MM.1S (cell line): ENCODE measurements at places on chromosomes 2 and 18.

GRCh38 chr2:173511357-173511756 lies 156.7 kb downstream of the CDCA7 start:
- no peak for DNase-seq

DNA sequence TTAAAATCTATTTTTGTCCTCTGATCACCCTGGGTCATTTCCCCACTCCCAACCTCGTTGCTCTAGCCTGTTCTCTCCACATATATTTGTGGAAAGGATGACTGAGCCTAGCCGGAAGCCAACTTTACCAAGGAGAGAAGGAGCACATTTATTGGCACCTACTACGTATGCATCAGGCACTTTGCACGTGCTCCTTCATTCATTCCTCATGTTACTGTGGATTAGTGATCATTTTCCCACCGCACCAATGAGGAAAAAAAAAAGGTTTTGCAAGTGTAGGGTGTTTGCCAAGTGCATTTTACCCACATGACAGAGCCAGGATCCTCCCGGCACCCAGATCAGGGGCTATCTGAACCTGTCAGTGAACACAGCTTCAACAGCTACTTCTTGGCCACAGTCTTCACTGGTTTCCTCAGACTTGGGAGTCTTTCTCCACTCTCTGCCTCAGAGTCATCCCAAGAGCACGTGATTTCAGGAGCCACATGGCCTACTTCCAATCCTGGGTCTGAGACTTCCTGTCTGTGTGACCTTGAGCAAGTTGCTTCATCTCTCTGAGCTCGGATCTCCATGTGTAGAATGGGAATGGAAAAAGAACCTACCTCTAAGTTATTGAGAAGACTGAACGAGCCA lies 1.9 kb upstream of the C1QL2 start:
- no peak for DNase-seq

DNA sequence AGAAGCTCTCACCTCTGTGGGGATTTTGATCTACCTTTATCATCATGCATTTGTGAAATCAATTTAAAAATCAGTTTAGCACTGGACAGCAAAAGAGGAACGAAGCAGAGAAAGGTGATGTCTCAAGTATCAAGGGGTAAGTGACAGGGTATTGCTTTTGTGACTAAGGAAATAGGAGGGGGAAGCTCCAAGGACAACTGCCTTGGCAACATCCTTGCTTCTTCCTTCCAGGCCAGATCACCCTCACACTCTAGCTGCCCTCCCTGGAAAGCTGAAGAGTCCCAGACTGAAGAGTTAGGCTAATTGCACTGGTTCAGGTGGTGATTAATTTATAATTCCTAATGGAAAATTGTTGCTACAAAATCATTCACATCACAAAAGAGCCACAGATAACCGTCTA lies 859.1 kb upstream of the ACVR2A start:
- no peak for DNase-seq

DNA sequence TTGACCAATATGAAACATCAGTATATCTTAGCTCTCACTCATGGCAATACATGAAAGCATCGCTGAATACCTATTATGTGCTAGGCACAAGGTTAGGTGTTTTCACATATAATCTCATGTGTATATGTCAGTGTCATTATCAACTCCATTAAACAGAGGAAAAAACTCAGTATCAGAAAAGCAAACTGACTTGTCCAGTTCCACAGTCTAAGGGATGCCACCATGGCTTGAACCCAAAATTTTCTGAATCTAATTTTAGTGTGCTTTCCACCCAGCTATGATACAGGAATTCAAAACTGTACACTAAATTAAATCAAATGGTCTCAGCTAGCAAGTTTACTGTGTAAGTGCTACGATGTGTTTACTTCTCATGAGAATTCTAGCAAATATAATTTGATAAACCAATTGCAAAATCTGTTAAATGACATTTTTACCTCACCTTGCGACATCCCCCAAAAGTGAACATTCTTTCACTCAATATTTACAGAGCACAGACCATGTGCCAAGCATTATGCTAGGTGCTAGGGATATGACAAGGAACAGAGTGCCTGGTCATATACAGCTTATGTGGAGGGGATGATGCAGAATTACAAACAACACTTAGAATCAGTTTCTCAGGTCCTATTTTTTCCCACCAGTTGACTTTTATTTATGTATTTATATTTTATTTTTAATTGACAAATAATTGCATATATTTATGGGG lies 211.6 kb downstream of the PID1 start:
- no peak for DNase-seq

- no peak for DNase-seq
These were observed 116.6 kb upstream of the NOSTRIN start for GRCh38 chr2:168685600-168686451.

DNA sequence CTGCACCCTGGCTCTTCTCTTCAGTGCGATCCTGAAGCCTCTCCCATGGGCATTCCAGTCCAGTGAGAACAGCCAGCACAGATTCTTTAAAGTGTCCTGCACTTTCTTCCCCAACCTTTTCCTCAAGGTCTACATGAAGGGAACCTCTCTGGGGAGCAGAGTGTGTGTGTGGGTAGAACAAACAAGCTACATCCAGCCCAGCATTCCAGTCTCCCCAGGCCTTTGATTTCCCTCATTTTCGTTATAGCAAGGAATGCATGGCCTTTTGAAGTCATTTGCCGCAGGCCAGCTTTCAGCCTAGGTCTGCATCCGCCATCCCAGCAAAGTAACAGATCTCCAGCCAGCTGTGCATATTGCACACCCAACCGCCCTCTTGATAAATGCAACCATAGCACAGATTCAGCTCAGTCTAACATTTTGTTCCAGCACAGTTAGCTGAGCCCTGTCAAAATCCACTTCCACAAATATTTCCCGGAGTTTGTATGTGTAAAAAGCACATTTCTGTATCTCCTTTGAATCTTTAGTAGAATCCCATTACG lies 44.6 kb downstream of the CD8B2 start:
- DNase-seq = no peak

GRCh38 chr2:120765678-120766469 lies 30.2 kb downstream of the GLI2 start:
- DNase-seq = no peak

GRCh38 chr2:149733936-149734685 lies 146.5 kb upstream of the MMADHC start:
- no peak for DNase-seq

DNA sequence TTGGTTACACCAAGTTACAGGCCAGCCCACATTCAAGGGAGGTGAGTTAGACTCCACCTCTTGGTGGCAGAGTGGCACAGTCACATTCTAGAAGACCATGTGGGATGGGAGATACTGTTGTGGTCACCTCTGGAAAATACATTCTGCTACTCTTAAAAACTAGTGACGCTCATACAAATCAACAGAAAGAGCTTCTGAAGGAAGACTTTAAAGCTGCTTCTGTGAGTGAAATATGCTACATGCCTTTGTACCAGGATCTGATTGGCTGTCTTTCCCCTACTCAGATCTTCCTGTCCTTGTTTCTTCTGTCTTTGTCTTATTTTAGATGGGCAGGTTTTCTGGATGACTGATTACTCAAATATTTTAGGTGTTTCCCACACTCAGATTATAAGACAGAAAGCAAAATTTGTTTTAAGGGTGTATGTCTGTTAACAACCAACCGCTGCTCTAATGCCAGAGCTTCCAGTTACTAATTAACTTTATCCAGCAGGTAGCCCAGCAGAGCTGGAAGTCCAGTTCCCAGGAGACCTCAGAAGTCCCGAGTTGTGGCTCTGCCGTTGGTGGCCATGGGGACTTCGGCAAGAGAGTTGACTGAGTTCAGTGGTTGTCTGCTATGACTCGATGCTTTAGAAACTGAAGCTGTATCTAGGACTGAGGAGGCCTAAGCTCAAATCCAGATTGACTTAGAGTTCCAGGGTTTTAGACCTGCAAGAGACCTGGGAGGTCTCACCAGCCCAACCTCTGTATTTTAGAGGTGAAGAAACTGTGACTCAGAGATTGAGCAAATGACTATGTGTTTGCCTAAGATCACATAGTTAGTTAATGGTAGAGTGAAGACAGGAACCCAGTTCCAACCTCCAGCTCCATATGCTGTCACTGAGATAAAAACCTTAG lies 7.4 kb downstream of the IL1R2 start:
- no peak for DNase-seq

DNA sequence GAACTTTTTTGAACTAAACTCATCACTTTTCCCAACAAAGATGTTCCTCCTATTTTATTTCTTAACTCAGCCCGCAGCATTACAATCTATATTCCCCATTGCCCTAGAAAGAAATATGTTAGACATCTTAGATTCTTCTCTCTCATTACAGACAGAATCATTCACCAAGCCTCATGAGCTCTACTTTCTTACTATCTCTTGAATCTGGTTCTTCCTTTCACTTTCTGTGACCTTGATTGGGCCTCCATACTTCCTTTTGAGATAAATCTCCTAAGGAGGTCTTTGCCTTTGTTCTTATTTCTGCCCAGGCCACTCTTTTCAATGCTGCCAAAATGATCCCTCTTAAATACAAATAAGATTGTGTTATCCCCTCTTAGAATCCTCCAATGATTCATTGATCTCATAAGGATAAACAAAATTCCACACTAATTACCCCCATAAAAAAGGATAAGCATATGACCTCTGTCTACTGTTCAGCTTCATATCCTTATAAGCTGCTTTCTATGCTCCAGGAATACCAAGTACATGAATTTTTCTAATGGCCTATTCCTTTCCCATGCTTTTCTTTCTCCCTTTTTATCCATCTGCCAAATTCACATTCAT lies 400.0 kb downstream of the ARHGAP15 start:
- no peak for DNase-seq

GRCh38 chr2:151918308-151918707 lies 90.1 kb upstream of the ARL5A start:
- peak; percentile 75 for DNase-seq

- no peak for DNase-seq
These were observed 68.6 kb upstream of the COL5A2 start for GRCh38 chr2:189248141-189248540.

DNA sequence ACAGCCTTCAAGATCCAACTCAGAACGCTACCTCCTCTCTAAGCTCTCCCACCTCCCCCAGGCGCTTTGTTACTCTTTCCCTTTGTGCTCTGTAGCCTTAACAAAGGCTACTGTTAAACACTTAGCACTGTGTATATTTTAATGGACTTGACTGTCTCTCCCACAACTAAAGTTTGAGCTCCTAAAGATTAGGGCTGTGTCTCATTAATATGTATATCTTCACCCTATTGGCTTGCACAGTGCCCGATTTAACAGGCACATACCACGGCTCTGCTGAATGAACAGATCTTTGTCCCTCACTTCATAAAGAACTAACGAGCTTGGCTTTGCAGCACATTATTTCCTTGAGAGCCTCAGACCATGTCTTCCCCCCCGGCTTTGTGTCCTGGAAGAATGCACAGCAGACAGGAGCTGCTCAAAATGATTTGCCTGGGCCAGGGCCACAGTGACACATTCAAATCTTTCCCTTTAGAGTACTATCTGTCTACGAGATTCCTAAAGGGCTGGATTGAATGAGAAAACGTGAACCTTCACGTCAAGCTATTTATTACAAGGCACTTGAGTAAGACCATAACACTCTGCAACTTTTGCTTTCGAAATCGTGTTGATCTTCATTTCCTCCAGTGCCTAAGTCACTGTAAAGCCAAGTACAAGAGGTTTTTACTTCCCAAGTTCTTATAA lies 22.1 kb downstream of the ABHD3 start:
- peak; percentile 85 for DNase-seq

DNA sequence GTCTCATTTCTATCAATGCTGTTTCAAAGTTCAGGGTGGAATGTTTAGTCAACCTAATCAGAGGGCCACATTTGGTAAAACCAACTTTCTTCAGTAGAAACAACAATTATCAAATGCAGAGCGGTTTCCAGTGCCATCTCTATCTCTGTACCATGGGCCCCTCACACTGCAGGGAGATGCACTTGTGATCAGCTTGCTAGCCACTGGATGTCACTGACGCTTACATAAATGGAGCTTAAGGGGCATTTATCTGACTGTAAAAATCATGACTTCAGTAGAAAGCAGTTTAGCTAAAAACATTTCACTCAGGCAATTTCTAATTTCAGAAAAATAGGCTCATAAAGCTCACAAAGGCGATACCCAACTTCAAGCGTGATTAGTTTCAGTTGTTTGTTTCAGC lies 678.0 kb downstream of the ZEB2 start:
- no peak for DNase-seq

DNA sequence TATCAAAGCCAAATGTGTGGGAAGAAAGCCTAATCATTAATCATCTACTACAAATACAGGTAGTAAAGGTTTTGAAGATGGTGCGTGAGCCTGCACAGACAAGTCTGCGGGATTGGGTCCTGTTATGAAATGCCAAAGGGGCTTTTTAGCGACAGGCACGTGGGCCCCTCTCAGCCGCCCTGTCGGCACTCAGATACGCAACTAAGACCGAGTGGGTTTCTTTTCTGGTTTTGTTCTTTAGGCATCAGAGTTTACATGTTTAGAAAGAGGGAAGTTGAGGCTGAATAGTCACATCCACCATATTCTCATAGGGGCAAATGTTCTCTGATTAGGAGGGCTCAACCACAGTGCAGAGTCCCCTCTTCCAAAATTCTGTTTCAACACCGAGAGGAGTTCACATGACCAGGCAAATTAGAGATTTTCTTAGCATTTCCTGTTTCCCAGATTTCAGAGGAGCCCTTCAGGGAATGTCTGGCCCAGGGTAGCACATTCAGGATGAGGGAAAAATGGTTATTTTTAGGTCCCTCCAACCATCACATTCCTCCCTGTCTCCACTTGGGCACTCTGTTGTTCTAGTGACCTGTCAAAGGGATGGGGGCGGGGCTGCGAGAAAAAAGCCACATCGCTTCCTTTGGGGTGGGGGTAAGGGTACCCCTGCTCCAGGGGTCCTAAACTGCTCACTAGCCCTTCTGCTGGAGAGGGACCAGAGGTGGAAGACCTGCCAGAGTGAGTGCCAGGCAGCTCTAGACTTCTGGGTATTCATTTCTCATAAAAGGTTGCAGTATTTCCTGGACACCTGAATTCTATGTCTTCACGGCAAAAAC lies 159.2 kb downstream of the BCL2 start:
- DNase-seq = no peak

GRCh38 chr2:68943581-68944568 lies 8.8 kb downstream of the GKN2 start:
- peak; percentile 63 for DNase-seq

- DNase-seq = no peak
These were observed 142.7 kb upstream of the NFATC1 start for GRCh38 chr18:79252904-79253633.

GRCh38 chr2:159111346-159111927 lies 143.0 kb downstream of the TANC1 start:
- DNase-seq = no peak

GRCh38 chr2:184680825-184681224 lies 82.5 kb downstream of the ZNF804A start:
- no peak for DNase-seq

GRCh38 chr2:44843086-44843485 lies 98.4 kb upstream of the SIX3 start:
- no peak for DNase-seq

DNA sequence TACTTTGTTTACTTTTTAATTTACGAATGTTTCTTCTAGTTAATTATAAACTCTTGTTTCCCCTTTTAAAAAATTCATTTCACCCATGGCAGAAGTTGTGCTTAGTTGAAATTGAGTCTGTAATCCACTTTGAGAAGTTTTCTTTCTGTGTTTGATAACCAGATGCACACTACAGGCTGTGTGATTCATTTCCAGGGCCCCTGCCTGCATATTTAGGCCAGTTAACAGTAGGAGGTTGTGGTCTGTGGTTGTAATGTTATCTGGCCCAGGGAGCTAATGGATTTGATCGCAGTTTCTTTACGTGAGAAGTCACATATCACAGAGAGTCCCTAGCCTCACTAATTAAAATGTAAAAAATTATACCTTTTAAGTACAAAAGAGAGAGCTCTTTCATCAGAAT lies 3.3 kb downstream of the CDH7 start:
- no peak for DNase-seq

- no peak for DNase-seq
These were observed 94.9 kb downstream of the TMEM131 start for GRCh38 chr2:97900806-97901205.

- DNase-seq = peak; percentile 95
These were observed at the start of gene SNRPD1 for GRCh38 chr18:21612125-21613039. Gene SNRPD1, plus strand, starts transcription at chr18:21612314. Its CDS starts 116 bp downstream, at chr18:21612430.
